ENCODE measurements at places on chromosomes 16 and 17.

DNA sequence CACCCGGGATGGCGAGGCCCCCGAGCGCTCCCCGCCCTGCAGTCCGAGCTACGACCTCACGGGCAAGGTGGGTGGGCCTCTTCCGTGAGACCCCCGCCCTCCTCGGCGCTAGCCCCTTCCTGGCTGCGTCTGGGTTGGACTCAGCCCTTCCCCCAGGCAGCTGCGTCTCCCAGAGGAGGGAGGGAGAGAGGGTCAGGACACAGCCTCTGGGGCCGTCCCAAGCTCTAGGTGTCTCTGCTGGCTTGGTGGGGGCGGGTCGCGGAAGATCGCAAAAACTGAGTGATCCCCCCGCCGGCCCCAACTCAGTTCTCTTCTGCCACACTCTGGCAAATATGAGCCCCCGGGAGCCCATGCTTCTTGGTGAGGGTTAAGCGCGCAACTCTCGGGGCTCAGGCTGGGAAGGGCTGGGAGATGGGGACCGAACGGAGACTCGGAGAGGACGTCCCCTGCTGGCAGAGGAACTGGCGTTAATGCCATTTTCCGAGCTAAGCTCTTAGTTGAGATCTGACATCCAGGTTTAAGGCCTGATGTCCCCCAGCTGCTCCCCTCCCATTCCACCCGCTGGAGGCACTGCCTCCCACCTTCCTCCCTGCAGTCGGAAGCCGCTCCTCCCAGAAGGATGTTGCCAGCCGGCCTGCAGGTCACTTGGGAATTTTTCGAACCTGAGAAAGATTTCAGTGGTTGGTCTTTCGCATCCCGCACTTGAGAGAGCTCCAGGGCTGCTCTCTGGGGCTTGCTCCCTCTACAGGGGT is 419 bp downstream of the RAB37 start:
- no peak for DNase-seq

DNA sequence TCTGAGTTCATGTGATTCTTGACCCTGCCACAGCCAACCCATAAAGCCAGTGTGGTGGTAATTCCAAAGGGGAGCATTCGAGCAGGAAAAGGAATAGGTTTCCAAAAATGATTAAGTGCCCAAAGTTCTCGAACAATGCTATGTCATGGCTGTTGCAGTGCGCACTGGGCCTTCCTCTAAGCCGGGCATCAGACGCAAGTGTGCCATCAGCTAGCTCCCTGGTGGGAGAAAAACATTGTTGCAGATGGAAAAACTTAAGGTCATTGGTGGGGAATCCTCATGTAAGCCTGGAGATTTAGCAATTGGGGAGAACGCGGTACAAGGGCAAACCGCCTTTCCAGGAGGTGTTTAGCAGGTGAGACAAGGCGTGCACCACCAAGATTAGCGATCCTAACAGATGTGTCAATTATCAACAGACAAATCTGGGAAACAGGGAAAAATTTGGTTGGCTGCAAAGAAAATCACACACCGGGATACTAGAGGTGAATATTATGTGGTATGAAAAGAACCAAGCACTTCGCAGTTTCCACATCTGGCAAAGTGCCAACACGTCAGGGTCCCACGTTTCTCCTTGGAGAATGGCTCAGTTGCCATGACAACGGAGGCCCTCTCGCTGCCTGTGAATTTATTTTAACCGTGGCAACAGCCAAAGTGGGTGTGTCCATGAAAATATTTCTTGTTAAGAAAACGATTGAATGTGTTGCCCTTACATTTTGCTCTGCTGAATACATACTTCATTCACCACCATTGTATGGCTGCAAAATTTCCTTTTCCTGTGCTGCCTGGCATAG is 118.5 kb upstream of the CACNG5 start:
- no peak for DNase-seq

DNA sequence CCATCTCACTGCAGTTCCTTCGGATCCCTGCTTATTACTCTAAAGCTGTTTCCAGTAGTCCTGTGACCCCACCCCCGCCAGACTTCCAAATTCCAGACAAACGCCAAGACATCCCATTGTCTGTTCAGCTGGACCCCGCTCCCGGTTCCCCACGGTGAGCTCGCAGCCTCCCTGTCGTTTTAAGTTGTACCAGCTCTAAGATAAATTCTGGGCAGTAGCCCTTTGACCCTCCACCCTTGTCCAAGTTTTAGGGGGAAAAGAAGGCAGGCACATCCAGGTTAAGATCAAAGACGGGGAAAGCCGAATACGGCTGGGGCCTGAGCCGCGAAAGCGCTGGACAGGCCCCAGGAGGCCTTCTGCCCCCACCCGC is 589 bp downstream of the ARL6IP1 start:
- peak; percentile 38 for DNase-seq

- no peak for DNase-seq
Observed at GRCh38 chr17:82664701-82665182, 16.5 kb upstream of the WDR45B start.

DNA sequence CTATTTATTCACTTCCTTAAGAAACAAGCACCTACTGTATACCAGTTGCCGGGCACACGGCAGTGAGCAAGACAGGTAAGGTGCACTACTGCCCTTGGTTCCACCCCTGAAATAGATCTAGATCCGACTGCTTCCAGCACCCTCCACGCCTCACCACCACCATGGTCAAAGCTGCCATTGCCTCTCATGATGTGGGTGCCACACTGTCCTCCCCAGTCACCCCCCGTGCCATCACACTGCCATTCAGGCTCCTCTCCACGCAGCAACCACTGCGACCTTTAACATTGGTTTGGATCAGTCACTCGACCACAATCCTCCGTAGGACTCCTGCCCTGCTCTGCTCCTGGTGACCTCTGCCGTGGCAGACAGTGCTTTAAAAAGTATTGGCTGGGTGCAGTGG is 226.8 kb downstream of the CPPED1 start:
- DNase-seq: no peak

DNA sequence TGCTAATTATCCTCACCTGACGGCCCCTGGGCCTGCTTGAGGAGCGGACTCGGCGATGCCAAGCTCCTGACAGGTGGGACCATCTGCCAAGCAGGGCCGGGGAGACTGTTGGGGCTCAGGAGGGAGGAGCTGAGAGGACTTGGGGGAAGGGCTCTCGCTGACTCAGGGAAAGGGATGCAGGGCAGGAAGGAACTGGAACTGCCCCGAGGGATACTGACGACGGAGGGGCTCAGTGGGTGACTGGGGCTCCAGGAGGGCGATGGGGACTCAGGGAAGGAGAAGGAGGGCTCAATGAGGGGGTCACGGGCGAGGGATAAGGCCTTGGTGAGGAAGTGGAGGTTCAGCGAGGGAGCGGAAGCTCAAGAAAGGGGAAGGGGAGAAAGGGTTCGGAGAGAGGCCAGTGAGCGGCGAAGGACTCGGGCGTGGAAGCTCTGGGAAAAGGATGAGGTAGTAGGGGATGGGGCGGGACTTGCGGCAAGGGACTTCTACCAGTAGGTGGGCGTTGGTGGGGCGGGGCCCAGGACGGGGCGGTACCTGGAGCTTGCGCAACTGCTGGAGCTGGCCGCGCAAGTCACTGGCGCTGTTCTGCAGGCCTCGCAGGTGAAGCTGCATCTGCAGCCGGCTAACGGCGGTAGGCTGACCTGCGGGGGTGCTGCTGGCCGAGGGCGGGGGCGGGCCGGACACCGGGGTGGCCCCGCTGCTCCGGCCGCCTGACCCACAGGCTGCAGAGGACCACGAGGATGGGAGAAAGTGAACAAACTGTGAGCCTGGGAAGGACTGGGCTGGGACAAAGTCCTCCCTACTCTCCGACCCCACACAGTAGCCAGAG is 46.5 kb downstream of the SRCIN1 start:
- DNase-seq: peak; percentile 74

GRCh38 chr17:59257101-59257500 is 36.8 kb downstream of the GDPD1 start:
- no peak for DNase-seq

DNA sequence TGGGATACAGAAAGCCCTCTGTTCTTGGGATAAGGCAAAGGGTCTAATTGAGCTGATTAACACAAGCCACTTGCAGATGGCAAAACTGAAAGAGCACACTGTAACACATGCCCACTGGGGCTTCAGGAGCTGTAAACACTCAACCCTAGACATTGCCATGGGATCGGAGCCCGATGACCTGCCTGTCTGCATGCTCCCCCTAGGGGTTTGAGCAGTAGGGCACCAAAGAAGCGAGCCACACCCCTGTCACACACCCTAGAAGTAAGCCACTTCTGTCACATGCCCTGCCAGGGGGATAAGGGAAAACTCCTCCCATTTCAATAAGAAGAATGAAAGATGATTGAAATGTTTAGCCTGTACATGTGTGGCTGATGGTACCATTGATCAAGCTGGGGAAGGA is 81.3 kb upstream of the IRX6 start:
- DNase-seq: no peak

DNA sequence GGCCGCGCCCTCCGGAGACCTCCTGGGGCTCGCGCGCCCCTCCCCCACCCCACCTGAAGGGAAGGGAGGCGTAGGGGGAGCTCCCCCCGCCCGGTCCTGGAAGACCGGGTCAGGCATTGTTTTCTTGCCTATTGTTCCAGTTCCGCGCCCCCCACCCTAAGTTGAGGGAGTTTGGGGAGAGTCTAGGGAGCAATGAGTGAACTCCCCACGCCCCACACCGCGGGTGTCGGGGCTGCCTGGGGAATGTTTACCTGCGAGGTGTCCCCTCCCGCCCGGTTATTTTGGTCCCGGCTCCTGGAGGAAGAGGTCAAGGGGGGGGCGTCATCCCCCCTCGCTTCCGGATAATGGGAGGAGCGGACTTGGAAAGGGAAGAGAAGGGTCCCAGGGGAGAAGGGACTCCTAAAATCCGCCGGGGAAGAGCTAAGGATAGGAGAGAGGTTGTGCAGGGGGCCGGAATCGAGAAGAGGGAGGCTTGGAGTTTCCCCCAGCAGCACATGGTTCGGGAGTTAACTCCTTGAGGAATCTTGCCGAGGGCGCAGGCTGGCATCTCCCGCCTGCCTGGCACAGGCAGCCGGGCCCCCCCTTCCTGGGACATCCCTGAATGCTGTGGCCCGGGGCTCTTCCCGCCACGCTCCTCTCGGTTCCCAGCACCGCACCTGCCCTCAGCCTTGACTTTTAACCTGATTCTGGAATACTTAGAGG is 881 bp downstream of the MLLT6 start:
- no peak for DNase-seq

DNA sequence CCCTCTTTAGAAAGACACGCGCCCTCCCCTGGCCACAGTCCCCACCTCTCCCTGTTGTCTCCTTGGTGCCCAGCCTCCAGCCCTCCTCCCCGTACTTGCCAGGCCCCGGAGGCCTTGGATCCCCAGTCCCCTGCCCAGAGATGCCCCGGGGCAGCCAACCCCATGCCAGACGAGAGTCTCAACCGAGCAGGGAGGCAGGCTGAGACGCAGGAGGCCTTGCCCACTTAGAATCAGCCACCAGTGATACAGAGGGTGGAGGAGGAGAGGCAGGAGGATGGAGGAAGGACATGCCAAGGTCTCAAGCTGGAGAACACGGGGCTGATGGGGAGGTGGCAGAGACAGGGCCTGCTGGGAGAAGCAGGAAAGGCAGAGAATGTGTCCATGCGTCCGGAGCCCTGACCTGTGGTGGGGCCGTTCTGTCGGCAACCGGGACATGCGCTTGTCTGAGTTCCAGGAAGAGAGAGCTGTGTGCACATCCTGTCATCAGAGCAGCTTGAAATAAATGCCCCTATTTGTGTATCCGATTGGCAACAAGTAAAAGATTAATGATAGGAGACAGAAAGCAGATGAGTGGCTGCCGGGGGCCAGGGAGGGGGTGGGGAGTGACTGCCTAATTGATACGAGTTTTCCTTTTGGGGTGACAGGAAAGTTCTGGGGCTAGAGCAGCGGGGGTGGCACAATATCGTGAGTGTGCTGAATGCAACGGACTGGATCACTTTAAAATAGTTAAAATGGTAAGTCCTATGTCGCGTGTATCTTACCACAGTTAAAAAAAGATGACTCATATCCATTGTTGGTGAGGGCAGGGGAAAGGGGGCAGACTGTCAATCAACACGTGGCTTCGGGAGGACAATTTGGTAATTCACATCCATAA is 44.7 kb upstream of the MEAK7 start:
- DNase-seq: peak; percentile 21

- peak; percentile 47 for DNase-seq
Observed at GRCh38 chr17:80008383-80008840, 27.3 kb downstream of the TBC1D16 start.

DNA sequence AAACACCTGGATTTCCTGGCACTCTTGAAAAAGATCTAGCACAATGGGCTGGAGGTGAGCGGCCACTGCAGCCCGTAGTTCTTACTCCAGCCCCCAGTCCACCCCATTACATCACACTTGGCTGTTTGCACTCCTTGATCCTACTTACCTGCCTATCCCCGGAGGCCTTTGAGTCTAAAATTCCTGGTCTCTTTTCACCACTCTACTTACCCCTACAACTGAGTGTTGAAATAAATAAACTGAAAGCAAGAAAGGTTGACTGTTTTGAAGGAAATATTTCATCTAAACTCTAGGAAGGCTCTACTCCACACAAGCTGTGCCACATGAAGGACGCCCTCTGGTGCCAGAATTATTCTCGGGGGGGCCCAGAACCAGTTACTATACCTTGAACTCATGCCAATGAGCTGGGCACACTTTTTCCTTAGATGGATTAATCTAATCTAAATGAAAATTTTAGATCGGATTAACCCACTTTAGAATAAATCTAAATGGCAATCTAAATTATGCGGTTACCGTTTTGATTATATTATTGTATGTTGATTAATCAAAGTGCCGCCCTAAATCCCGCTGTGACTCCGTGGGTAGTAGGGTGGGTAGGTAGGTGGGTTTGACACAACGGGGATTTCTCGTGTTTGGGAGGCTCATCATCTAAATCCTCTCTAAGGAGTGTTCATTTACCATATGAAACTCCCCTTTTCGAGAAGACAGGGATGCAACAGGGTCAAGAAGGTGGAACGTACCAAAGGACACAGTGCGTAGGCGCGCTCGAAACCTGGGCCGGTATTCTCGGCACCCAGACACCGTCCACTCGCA is 651 bp upstream of the EIF1 start:
- peak; percentile 26 for DNase-seq

GRCh38 chr17:17044846-17045561 is 2.7 kb downstream of the MPRIP start:
- peak; percentile 59 for DNase-seq

DNA sequence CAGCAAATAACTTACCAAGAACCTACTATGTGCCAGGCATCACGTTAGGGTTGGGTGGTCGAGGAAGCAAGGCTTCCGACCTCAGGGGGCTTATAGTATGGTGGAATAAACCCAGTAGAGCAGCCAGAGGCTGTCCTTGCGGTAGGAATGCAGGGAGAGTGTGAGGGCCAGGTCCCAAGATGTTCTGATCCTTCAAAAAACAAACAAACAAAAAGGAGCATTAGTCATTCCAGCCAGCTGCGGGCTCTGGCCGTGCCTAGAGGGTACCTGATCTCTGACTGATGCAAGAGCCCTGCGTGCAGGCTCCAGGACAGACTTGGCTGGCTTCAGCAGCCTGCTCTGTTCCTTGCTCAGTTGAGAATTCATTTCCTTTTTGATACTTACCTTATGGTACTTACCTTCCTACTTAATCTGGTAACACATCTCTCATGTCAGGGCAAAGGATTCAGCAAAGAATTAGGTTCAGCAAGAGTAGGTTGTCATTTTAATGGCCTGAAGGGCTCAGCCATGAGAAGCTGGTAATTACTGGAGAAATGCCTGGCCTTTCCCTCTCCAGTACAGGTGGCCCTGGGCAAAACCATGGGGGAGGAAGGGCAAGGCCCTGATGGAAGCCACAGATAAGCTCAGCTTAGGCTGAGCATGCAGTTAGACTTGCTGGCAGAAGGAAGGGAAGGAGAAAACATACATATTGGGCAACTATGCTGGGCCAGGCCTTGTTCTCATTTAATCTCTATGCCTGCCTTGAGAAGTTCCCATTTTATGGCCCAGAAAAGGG is 18.4 kb downstream of the CYB5D2 start:
- DNase-seq: peak; percentile 95

- no peak for DNase-seq
Observed at GRCh38 chr16:8712589-8713361, 38.4 kb downstream of the ABAT start.
